Diencephalon (tissue), 1 donor: ENCODE measurements at places on chromosomes 12 and 14. TPM values are rescaled to one million over a fixed set of nuclear protein-coding genes. Genes with fewer than 3 reads are reported as not detected.

Gene TAMALIN
- total RNA-seq: 3.2 TPM

Gene MYBPC1
- 27.7 TPM for total RNA-seq

Gene OR4E2
- not detected for total RNA-seq

Gene TMEM120B
- 8.5 TPM for total RNA-seq

Gene IL23A
- 0.92 TPM for total RNA-seq

Gene FOXN4
- total RNA-seq: 0.23 TPM

Gene LRRC9
- total RNA-seq: 12.7 TPM

Gene RHEBL1
- total RNA-seq: 1.6 TPM

Gene PLEKHG7
- total RNA-seq: not detected

Gene CLEC4C
- not detected for total RNA-seq
